Left renal cortex interstitium (tissue), 4 donors: ENCODE measurements at places on chromosomes 6 and 20. TPM values are rescaled to one million over a fixed set of nuclear protein-coding genes. Genes with fewer than 3 reads are reported as not detected.
A peak's percentile ranks its signal among the peaks of the same experiment; 100 is the strongest.

DNA sequence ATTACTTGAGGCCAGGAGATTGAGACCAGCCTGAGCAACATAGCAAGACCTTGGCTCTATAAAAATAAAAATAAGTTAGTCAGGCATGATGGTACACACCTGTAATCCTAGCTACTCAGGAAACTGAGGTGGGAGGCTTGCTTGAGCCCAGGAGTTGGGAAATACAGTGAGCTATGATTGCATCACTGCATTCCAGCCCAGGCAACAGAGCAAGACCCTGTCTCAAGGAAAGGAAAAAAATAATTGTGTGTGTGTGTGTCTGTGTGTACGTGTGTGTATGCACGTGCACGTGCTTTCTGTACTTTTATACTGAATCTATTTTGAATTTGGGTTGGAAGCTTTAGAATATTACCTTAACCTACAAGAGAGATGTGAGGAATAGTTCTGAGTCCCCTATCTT lies 58.9 kb downstream of the KIZ start:
- no peak for DNase-seq

DNA sequence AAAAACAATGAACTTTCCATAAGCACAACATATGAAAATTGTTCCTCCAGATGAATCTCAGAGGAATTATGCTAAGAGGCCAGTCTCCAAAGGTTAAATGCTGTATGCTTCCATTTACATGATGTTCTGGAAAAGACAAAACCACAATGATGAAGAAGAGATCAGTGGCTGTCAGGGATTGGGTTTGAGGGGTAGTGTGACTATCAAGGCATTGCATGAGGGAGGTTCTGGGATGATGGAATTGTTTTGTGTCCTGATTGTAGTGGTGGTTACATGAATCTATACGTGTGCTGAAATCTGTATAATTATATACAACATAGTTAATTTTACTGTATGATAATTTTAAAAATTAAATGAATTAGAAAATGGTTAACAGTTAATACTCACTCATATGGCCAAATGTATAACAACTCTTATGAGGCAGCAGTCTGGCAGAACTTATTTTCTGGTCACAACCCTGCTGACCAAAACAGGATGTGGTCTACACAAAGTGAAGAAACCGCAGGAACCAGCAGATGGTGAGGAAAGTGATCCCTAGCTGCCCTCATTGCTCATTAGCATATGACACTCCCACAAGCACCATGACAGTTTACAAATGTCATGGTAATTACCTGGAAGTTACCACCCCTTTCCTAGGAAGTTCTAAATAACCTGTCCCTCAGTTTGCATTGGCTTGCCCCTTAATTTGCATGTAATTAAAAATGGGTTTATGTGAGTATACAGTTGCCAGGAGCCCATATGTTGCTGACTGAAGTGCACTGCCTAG lies 31.9 kb downstream of the NSFL1C start:
- DNase-seq = no peak

DNA sequence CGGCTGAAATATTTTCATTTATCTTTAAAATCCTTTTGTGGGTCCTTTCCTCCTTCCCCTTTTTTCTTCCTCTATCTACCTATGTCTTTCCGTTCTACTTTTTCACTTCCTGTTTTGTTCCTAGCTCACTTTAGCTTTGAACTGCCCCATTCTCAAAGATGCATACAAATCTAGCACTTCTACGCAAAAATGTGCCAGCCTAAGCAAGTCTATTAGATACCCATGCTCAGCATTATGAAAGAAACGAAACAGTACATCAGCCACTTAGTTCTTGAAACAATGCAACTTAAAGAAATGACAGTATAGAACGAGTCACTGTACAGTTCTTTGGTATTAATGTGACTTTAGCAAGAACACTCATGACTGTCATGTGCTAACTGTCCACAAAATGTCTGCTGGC lies 47.3 kb upstream of the MARCKS start:
- DNase-seq = no peak

DNA sequence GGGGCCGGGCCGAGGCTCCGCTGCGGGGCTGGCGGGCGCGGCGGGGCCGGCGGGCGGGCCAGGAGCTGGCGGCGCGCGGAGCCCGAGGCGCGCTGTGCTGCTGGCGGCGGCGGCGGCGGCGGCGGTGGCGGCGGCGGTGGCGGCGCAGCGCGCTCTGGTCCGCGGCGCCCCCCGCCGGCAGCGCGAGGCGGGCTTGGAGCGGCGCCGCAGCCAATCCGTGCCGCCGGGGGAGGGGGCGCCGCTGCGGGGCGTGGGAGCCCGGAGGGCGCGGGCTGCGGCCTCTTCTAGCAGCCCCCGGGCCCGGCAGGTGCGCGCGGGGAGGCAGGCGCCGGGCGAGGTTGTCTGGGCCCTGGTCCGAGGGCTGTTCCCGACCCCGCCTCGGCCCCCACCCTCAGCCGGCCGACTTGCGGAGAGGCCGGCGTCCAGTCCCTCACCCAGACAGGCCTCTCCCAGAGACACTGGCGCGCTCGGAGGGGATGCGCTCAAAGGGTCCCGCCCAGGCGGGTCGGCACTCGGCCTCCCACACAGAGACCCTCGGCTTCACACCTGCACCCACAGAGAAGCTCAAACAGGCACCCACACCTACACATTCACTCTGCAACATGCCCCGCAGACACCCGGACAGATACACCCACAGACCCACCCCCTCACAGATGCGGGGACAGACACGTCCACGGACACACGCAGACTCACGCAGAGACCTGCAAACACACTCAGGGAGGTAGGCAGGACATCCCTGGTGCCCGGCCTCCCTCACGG lies at the start of gene RIMS4:
TSS of gene RIMS4 (minus strand) at position 156 of the 759 bp plus-strand sequence. CDS start 275 bp downstream, outside the sequence.
- no peak for DNase-seq

Gene SEMG1
- not detected for polyA plus RNA-seq

GRCh38 chr20:46642969-46643343 lies 8.3 kb downstream of the SLC13A3 start:
- DNase-seq = no peak

DNA sequence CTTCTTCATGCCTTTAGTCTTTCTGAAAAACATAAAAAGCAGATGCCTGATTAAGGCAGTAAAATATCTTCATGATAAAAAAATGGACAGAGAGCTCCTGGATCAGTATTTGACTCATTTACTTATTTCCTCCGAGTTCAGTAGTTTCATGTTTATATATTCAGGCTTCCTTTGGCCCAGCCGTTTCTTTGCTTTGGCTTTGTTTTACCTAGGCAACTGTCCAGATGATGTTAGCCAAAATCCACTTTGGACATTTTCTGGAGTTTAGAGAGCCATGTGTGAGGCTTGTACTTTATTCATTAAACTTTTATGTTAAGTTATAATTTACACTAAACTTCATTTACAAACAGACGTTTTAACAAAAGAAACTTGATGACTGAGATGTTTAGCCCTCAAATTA lies 307.1 kb upstream of the RSPO3 start:
- DNase-seq = no peak

DNA sequence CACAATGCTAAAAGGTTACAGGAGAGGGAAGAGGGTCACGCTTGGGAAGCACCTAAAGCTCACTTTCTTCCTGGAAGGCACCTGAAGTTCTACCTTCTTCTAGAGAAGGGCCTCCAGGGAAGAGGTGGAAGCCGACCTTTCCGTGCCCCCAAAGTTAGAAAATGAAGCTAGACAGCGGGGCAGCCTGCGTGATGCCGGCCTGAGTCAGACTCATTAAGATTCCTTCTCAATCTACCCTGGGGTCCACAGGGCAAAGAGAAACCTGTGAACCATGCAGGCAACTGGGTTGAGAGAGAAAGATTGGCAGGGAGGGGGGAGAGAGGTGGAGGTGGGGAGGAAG lies 54.8 kb upstream of the CCDC167 start:
- DNase-seq = no peak

- no peak for DNase-seq
Observed at GRCh38 chr6:2708456-2708855, 42.3 kb downstream of the MYLK4 start.

Gene PSORS1C2
- polyA plus RNA-seq = not detected

- DNase-seq = no peak
Observed at GRCh38 chr6:107982486-107982885, 24.5 kb upstream of the SEC63 start.

- DNase-seq = peak; percentile 97
Observed at GRCh38 chr6:89081423-89082322, 1.1 kb downstream of the PNRC1 start.

DNA sequence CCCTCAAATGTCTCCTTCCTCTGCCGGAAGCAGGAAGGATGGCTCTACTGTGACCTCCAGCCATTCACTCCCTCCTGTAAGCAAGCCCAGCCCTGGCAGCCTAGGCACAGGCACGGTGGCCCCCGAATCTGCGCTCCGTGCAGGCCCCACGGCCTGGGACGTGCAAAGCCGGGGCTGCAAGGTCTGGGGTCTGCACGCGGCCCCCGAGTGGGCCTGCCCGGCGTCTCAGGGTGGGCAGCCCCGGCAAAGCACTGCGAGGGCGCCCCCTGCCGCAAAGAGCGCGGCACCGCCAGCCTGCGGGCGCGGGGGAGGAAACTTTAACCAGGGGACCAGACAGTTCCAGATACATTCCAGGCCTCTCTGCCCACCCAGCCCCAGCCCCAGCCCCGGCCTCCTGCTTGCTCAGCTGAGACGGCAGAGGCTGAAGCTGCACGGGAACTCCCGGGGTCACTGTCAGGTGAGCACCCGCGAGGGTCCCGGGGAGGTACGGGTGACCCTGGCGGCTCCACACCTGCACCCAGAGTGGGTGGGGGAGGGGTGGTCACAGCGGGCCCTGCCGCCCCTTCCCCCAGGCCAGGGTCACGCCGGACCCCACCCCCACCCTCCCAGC lies 98.8 kb downstream of the ASXL1 start:
- DNase-seq = no peak

Gene C20orf141
- polyA plus RNA-seq = not detected

GRCh38 chr6:27176096-27176495 lies 71.4 kb upstream of the PRSS16 start:
- DNase-seq = no peak

DNA sequence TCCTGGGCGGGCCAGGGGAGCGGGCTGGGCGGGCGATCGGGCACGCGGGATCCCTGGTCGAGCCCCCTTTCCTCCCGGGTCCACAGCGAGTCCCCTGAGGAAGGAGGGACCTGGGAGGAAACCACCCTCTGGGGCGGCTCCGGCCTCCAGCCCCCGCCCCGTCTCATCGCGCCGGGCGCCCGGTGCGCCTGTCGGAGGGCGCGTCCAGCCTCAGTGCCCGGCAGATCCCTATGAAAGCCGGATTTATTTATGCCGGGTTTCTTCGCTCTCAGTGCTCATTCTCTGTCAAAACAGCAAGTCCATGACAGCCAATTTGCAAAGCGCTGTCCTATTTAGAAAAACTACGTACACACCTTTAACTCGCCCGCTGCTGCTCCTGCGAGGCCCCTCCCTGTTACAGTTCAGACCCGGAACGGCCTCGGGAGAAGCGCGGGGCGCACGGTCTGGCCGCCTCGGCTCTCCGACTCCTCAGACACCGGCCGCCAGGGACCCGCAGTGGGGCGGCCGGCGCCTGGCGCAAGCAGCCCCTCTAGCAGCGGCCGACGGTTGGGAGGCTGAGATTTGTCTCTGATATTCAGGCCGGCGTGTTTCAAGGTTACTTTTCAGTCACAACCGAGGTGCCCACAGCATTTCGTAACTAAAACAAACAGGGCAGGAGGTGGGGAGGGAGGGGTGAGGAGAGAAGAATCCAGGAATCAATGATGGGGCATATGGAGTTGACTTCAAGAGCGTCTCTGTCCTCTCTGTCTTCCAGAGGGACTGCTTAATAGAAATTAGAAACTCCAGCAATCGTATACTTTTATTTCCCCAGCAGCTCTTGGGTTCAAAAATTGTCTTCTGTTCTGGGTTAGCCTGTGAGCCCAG lies 782 bp upstream of the FOXA2 start:
- DNase-seq = no peak

DNA sequence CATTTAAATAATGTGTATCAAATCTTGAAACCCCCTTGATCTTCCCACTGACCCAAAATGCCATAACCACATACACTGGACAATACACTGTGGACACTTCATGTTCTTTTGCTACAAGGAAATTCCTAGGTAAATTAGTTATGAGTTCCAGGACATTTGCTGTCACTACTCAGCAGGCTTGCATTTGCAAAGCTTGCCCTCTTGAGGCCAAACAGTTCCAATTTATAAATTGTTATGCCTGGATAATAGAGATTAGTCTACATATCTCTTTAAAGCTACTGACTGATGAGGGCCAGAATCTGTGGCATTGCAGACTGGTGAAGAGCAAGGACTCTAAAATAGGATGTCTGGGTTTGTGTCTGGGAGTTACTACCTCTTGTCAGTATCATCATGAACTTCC lies 17.4 kb upstream of the RAB32 start:
- DNase-seq = no peak

Gene BEND3
- polyA plus RNA-seq = 11.1 TPM

Gene CST5
- polyA plus RNA-seq = 0.70 TPM

DNA sequence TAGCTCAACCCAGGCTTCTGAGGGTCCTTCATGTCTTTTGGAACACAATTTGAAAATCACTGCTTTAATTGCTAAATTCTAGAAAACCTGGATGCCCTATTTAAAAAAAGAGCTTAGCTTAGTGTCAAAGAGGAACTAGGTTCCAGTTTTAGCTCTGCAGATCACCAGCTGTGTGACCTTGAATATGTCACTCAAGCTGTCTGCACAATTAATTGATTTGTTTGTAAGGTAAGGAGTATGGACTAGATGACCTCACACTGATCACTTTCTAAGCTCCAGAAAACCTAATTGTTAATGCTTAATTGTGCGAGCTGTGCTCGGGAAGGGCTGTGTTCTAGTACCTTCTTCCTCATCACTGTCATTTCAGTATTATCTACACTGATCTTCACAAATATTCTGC lies 26.2 kb downstream of the UTRN start:
- DNase-seq = no peak

DNA sequence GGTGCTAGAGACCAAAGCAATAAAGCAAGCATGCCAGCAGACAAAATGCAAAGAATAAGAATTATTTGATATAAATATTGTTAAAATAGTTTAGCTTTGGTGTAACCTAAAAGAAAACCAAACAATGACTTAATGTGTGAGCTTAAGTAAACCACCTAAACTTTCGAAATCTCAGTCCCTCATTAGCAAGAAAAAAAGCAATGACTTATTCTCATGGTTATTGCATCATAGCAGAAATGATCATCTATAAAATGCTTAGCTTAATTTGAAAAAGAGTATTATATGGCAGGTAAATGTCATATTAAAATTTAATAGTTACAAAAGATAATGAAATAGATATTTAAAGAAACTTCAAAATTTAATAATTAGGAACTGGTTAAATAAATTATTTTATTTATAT lies 1395.7 kb upstream of the EYS start:
- no peak for DNase-seq

DNA sequence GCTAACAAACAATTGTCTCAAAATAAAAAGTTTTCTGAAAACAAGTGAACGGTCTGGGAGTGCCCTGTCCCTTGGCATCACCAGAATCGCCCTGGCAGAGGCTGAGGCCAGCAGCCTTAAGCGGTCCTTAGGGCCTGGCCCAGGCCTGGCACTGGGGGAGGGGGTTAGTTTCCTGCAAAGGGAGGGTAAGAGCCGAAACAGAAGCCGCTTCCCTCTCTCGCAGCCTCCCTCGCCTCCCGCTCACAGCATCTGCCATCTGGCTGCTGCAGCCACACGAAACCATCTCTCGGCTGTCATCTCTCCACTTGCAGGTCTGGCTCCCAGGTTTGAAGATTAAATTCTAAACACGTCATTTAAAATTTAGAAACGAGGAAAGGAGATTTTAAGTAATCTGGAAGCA lies 31.5 kb downstream of the PMEPA1 start:
- DNase-seq = no peak

GRCh38 chr6:100300221-100300736 lies 164.4 kb downstream of the SIM1 start:
- DNase-seq = no peak

GRCh38 chr6:56434606-56435005 lies 187.2 kb upstream of the COL21A1 start:
- no peak for DNase-seq
